Activated naive CD4-positive, alpha-beta T cell treated with Interleukin-2 at 50 U/mL for 16 hours (primary cell): ENCODE measurements at places on chromosomes 4 and X.
A peak's percentile ranks its signal among the peaks of the same experiment; 100 is the strongest.

GRCh38 chrX:53481093-53481492, 46.9 kb upstream of the HSD17B10 start:
- no peak for DNase-seq

- no peak for DNase-seq
Observed at GRCh38 chr4:169153481-169154087, 117.2 kb downstream of the SH3RF1 start.

DNA sequence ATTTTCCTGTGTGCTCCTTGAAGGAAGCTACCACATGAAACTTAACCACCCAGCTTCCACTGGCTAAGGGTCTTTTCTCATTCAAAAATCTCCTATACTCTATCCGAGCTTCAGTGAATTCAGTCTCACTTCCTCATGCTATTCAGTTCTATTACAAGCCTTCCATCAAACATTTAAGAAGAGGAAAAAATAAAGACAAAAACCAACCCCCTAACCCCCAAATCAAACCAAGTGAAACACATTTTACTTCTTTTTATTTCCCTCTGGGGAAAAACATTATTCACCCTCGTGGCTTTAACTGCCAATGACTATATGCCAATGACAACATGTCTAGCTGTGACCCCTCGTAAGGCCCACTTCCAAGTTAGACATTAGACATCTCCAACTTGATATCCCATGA, 16.2 kb upstream of the WDR19 start:
- no peak for DNase-seq

- DNase-seq = no peak
Observed at GRCh38 chr4:98945297-98945850, 16.4 kb upstream of the EIF4E start.

DNA sequence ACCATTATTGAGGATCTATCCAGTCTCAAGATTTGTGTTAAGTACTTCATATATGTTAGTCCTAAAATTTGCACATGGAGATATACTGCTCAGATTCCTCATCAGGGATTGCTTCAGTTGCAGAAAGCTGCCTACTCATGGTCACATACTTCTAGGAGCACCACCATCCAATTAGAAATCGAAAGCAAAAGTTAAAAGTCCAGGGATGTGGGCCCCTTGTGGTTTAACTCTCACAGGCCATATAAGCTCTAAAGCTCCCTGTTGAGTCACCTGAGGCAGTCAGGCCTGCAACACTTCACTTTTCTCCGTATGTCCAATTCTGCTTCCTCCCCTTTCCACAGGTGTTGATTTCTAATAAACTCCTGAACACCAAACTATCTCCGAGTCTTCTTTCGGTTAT, 84.2 kb downstream of the CNOT6L start:
- DNase-seq = peak; percentile 29

GRCh38 chrX:8366481-8366880, 98.1 kb upstream of the VCX3B start:
- DNase-seq = no peak

- no peak for DNase-seq
Observed at GRCh38 chr4:61199873-61200186, 296 bp upstream of the ADGRL3 start.

DNA sequence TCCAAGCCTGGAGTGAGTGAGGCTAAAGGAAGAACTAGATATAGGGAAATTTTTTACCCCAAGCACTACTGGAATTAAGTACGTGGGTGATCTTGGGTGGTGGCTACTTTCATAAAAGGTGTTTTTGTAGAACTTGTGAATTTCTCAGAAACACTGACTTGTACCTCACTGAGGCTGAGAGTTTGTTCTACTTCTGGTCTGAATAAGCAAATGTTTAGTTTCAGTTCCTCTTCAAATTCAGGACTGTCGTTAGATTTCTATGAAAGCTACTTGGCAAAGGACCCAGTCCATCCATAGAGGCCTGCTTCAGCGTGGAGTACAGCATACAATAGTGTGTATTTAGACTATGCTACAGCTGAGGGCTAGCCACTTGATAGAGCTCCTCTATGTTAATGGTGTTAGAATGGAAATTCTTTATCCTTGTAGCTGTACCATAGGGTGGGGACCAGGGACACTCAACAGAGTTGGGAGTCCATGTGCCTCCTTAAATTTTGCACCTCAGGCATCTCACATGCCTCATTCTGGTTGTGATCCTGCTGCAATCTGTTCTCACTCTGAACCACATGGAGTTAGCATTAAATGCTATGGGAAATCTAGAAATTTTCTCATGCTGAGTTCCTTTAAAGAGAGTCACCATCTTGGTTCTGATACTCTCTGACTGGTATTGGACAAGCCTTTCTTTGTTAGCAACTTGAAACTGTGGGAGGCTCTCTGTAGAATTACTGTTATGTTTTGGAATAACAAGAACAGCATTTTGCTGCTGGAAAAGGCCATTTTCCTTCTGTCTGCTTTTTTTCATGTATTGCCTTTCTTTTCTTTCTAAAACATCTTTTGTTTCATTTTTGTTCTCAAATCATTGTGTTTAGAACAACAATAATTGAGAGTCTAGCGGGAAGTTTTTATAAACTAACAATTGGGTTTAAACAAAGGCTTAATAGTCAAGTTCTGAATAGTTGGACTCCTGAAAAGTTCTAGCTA, 86.8 kb downstream of the PDGFRA start:
- no peak for DNase-seq

- no peak for DNase-seq
Observed at GRCh38 chrX:47176101-47176740, 17.4 kb upstream of the UBA1 start.

- no peak for DNase-seq
Observed at GRCh38 chrX:44935640-44936039, 62.7 kb downstream of the KDM6A start.

DNA sequence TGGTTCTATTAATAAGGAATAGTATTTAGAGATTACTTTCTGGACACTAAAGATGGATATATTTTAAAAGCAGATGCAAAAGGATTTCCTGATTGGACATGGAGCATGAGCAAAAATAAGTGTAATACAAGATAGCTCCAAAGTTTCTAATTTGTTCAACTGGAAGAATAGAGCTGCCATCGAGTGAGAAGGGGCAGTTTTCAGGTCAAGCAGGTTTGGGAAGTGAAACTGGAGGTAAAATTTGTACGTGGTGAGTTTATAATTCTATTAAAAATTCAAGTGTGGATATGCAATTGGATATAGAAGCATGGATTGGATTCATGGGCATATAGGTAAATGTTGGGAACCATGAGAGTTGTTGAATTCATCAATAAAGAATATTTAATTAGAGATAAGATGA, 31.8 kb downstream of the PRDM8 start:
- no peak for DNase-seq

DNA sequence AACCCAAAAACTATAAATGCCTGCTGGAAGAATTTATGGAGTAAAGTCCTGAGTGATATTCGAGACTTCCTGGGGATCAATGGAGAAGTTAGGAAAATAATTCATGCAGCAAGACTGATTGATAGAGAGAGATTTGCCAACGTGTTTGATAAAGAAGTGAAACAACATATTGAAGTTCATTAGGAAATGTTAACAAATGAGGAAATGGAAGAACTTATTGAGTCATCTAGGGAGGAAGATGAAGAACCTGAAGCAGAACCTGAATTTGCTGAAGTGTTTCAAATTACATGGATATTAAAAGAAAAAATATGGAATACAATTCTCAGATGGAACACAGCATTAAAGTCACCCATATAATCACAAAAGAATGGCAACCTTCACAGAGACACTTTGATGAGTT, 39.0 kb downstream of the DDX60 start:
- DNase-seq = no peak

- DNase-seq = no peak
Observed at GRCh38 chr4:153546280-153546679, 80.1 kb downstream of the TMEM131L start.

DNA sequence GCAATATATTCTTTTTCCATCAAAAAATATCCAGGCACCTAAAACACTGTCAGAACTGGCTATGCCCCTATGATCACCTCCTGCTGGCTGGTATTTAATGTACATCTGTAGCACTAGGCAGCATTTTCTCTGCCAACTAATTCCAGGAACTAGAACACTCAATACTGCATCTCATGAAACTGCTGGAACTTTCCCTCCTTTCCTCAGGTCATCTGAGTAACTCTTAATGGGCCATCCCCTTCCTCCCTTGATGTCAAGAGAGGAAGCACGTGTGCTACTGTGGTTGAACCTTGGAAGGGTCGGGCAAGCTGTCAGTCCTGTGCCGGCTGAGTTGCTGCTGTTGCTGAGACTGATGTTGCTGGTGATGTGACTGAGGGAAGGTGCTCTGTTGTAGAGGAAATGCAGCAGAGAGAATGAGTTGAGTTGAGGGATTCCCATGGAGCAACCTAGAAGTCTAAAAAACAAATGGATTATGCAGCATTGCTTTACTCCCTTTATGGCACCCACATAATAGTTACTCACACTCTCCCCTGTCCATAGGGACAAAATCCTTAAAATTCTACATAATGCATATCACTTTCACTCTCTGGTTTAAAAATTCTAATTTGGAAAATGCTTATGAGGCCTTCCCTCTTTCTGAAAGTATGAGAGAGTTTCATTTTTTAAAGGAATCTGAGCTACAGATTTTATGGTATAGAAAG, 39.5 kb downstream of the TMEM165 start:
- peak; percentile 6 for DNase-seq

GRCh38 chr4:1178300-1179088, 6.1 kb upstream of the SPON2 start:
- no peak for DNase-seq

DNA sequence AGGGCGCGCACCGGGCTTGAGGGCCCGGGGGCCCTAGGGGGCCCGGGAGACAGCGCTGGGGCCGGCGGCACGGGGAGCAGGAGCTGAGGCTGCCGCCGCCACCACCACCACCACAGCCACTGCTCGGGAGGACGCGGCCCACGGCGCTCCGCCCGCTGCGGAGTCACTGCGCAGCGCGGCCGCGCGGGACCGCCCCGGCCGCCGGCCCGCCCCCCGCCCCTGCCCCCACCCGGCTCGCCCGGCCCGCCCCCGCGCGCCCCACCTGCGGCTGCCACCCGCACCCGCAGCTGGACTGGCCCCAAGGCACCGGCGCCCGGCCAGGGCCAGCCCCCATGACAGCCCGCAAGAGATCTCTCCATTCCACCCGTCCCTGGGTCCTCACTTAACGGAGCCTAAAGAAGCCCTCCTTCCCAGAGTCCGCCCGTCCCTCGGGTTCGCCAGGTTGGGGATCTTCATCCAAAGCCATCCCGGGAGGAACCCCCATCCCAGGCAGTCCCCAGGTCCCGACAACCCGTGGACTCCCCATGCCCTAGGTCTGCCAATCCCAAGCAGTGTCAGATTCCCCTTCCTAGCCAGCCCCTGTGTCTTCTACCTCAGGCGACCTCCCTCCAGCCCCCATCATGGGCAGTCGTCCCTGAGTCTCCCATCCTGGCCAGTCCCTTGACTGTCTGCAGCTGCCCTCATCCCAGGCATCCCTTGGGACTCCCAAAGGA, 40.0 kb upstream of the IQSEC2 start:
- peak; percentile 3 for DNase-seq

DNA sequence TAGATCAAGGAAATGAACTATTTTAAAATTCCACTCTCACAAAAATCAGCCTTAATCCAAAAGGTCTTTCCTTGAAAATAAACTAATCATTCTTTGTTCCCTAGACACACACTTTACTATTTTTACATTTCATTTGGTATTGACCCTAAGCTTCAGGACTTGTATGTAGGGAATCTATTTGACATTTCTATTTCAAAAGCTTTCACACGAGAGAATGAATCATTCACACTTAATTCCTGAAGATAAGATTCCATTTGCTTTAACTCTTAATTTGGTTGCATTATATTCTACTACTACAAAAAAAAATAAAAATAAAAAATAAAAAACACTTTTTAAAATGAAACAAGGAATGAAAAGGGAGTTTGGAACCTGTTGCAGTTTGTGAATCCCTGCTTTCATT, 43.7 kb downstream of the EDNRA start:
- DNase-seq = no peak

GRCh38 chr4:60366661-60367060, 833.5 kb upstream of the ADGRL3 start:
- no peak for DNase-seq

GRCh38 chrX:66000178-66000577, 39.7 kb downstream of the VSIG4 start:
- DNase-seq = no peak

- no peak for DNase-seq
Observed at GRCh38 chr4:128572778-128573241, 236.7 kb upstream of the JADE1 start.

DNA sequence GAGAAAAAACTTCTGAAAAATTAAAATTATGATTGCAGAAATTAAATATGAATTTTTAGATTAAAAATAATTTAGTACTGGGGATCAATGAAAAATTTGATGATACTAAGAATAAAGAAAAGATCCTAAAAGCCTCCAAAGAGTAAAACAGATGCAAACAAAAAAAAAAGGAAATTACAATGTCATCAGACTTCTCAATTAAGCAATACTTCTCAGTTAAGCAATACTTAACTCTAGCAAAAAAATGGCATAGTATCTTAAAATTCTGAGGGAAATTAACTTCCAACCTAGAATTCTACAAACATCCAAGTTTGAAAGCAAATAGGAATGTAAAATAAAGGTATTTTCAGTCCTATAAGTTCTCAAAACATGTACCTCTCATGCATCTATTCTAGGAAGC, 141.2 kb upstream of the INTU start:
- no peak for DNase-seq
